Stimulated activated CD4-positive, alpha-beta T cell treated with anti-CD3 and anti-CD28 coated beads, Interleukin-1b, Interleukin-23, amount 100 ng/mL, for 48 hours (primary cell): ENCODE measurements at places on chromosomes 2 and 18.

- no peak for DNase-seq
These were observed 15.9 kb downstream of the SLC14A1 start for GRCh38 chr18:45739848-45740247.

DNA sequence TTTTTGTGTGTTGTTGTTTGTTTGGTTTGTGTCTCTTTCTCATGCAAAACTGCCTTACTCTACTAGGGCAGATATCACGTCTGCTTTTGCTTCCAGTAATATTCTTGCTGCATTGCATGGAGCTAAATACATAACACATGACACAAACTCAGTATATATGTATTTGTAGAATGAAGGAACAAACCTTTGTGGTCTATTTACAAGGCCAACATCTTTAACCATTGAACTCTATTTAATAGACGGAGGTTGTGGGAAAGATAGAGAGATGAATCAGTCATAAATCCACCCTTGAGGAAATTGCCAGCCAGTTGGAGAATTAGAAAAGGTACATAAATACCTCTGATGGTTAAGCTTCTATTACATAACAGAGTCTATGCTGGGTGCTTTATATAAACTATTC lies 26.0 kb upstream of the IL1RL1 start:
- DNase-seq = no peak

DNA sequence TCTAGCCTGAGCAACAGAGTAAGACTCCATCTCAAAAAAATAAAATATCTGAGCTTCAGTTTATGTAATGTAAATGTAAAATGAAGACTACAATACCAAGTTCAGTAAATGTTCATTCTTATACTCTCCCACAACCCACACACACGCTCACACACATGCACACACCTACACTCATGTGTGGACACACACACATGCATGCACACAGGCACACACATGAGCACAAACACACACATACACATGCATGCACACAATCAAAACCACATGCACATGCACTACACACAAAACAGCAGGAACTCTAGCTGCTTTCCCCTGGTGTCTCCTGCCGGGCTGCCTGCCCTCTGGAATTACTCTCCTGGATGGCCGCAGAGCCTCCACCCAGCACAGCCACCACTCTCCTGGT lies 90.6 kb downstream of the GFPT1 start:
- DNase-seq = no peak

DNA sequence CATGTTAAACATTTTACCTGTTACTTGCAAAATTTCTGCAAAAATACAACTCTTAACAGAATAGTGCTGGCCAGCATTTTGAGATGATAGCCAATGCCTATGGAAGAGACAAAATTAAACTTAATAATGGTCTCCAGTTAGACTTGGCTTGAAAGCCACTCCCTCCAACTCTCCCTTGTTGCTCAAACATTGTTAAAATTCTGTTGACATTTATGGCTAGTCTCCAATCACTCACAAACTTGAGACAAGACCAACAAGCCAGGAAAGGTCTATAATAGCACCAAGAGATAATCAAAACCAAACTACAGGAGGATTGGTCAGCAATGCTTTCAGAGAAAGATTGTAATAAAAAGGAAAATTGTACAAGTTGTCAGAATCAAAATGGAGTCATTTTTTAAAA lies 770.7 kb upstream of the NXPH2 start:
- no peak for DNase-seq

- DNase-seq = no peak
These were observed 145.4 kb upstream of the RIOK3 start for GRCh38 chr18:23307567-23308295.

DNA sequence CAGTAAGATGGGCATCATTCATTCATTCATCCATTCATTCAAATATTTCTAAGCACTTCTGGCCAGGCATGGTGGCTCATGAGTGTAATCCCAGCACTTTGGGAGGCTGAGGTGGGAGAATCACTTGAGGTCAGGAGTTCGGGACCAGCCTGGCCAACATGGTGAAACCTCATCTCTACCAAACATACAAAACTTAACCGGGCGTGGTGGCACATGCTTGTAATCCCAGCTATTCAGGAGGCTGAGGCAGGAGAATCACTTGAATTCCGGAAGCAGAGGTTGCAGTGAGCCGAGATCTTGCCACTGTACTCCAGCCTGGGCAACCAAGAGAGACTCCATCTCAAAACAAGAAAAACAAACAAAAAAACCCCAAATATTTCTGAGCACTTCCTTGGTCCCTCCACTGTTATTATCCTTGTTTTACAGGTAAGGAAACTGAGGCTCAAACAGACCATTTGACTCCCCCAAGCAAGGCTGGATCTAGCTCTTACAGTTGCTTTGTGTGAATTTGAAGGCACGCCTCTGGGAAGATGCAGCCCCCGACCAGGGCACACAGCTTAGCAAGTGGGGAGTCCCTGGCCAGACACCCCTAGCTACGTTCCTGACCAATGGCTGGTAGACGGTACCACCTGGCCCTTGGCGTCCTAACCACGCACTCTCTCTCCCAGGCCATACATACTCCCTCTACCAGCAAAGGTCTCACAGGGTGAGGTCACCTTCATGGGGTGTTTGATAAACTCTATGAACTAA lies 50.6 kb upstream of the ODC1 start:
- no peak for DNase-seq

GRCh38 chr2:211070547-211070946 lies 514.1 kb downstream of the CPS1 start:
- DNase-seq = no peak

- no peak for DNase-seq
These were observed 48.1 kb downstream of the COBLL1 start for GRCh38 chr2:164793529-164793928.

DNA sequence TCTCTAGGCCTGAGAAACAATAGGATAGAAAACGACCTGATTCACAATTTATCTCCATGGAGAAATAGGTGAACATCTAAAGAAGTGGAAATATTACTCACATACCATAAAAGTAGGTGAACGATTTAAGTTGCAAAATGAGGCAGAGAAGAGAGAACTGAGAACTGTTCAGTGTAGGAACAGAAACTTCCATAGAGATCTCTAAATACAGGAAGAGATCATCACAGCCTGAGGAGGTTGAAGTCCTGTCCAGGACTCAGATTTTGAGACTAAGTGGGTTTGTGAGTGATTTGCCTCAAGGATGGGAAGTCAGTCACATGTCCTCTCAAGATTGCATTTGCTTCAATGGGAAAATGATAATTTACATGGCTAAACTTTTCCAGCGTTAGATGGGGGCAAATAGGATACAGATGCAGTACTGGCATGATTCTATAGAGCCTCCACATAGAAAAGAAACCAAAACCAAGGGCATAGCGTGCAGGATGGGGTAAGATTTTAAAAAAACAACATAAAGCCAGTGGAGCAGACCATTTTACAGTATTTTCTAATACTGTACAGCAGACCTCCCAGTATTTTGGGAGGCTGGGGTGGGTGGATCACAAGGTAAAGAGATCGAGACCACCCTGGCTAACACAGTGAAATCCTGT lies 68.8 kb downstream of the MEP1B start:
- DNase-seq = no peak

GRCh38 chr2:145286716-145287275 lies 766.9 kb upstream of the ZEB2 start:
- no peak for DNase-seq

- DNase-seq = no peak
These were observed 25.8 kb downstream of the YPEL5 start for GRCh38 chr2:30172627-30173026.

DNA sequence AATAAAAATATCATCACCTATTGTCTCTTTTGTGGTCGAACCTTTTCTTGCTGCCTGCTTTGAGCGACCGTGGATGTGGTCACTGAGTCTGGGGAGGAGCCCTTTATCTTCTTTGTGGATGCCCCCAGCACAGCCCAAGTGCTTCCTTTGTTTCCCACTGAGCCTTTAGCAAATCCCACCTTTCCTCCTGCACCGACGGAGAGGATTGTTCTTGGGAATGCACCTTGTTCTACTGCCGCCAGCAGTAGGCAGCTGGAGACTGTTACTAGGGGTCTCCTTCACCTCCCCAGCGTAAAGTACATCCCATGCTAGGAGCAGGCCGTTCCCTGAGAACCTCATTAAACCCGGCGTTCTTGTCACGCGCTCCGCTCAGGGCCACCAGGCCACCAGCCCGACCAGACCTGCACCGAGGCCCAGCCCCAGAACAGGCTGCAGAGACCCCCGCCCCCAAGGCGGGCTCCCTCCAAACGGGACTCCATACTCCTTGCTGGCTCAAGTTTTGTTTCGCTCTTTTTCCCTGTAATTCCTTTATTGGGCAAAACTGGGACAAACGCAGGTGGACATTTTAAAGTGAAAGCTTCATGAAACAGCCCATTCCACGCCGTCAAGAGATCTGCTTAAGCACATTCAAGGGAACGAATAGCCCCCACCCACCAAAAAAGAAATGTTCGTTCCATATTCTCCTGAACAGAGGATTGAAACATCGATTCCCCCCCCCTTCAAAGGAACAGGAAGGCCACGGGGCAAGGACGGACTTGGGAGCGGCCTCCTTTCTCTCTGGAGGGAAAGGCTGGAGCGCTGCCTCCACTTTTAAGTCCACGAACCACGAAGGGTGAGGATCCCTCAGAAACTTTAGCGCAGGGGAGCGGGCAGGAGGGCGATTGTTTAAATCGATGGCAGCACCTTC lies 1.1 kb upstream of the MAT2A start:
- peak; percentile 34 for DNase-seq

- DNase-seq = no peak
These were observed 124.3 kb upstream of the CYP26B1 start for GRCh38 chr2:72271766-72272641.

GRCh38 chr2:113878743-113879142 lies 11.1 kb upstream of the ACTR3 start:
- no peak for DNase-seq

- no peak for DNase-seq
These were observed 211.7 kb downstream of the GLI2 start for GRCh38 chr2:120947327-120947726.

GRCh38 chr18:48385596-48385995 lies 23.6 kb downstream of the ZBTB7C start:
- DNase-seq = no peak

- DNase-seq = no peak
These were observed 60.4 kb upstream of the IL1R2 start for GRCh38 chr2:101931402-101931801.

- peak; percentile 30 for DNase-seq
These were observed 129.7 kb upstream of the OSR1 start for GRCh38 chr2:19488009-19488691.

DNA sequence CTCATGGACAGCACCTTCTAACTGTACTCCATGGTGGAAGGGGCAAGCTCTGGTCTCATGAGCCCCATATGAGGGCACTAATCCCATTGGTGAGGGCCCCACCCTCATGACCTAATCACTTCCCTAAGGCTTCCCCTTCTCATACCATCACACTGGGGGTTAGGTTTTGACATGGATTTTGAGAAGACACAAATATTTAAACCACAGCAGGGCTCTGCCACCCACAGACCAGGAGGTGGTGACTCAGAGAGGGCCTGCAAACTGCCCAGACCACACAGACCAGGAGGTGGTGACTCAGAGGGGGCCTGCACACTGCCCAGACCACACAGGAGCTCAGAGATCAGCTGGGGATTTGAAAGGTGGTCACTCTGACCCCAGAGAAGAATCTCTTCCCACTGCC lies 222.0 kb downstream of the KLHL29 start:
- DNase-seq = no peak

DNA sequence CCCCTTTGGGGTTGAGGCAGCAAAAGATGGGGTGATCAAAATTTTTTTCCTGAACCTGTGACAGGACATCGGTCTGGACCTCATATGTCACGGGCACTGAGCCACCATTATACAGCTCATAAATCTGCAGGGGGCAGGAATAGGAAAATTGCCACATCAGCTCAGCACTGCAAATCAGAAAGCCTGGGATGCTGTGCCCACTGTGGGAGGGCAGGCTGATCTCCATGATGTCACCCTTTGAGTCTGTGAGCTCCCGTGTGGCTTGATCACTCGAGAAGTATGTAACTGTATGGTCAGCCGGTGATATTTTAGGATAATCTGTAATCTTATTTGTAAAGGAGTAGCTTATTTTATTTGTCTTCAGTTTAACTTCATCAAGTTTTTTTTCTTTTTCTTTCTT lies 17.7 kb upstream of the CRYBA2 start:
- DNase-seq = no peak

DNA sequence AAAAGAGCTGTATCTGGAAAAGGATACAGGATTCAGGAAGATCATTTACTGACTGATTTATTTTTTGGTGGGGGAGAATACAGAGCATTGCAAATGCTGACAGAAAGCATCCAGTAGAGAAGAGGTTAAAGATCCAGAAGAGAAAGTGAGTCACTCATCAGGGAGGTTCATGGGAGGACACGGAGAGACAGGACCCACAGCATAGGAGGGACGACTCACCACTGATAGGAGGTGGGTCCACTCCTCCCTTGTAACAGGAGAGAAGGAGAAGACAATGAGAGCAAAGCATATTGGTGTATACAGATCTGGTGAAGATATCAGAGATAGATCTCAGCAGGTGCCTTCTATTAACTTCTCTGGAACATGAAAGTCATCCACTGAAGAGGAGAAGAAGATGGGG lies 142.4 kb upstream of the AQP4 start:
- DNase-seq = no peak

DNA sequence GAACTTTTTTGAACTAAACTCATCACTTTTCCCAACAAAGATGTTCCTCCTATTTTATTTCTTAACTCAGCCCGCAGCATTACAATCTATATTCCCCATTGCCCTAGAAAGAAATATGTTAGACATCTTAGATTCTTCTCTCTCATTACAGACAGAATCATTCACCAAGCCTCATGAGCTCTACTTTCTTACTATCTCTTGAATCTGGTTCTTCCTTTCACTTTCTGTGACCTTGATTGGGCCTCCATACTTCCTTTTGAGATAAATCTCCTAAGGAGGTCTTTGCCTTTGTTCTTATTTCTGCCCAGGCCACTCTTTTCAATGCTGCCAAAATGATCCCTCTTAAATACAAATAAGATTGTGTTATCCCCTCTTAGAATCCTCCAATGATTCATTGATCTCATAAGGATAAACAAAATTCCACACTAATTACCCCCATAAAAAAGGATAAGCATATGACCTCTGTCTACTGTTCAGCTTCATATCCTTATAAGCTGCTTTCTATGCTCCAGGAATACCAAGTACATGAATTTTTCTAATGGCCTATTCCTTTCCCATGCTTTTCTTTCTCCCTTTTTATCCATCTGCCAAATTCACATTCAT lies 400.0 kb downstream of the ARHGAP15 start:
- no peak for DNase-seq

- DNase-seq = no peak
These were observed 18.6 kb upstream of the KCNG2 start for GRCh38 chr18:79779021-79779699.

GRCh38 chr18:74197705-74198341 lies 49.5 kb downstream of the TIMM21 start:
- no peak for DNase-seq

GRCh38 chr2:228705318-228705717 lies 523.8 kb upstream of the SPHKAP start:
- no peak for DNase-seq

DNA sequence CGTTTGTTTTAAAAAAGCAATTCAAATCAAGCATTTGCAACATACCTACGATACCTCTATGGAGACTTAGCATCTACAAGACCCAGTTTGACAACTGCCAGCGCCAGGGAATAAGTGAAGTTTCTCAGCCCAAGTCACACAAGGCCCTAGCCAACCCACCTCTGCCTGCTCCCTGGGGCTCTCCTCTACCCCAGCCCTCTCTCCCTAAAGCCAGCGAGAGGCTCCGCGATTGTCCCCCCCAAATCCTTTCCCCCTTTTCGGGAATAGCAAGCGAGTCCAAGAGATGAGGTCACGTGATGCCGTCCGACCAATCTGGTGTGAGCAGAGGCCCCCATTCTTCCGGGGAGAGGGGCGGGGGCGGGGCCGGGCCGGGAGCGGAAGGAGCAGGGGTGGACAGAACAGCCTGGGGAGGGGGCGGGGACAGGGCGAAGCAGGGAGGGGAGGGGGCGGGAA lies 102.2 kb upstream of the RAB6C start:
- DNase-seq = peak; percentile 82
